ENCODE measurements at places on chromosomes 2 and 18.

- DNase-seq: no peak
Observed at GRCh38 chr2:165876269-165876668, 77.3 kb downstream of the TTC21B start.

DNA sequence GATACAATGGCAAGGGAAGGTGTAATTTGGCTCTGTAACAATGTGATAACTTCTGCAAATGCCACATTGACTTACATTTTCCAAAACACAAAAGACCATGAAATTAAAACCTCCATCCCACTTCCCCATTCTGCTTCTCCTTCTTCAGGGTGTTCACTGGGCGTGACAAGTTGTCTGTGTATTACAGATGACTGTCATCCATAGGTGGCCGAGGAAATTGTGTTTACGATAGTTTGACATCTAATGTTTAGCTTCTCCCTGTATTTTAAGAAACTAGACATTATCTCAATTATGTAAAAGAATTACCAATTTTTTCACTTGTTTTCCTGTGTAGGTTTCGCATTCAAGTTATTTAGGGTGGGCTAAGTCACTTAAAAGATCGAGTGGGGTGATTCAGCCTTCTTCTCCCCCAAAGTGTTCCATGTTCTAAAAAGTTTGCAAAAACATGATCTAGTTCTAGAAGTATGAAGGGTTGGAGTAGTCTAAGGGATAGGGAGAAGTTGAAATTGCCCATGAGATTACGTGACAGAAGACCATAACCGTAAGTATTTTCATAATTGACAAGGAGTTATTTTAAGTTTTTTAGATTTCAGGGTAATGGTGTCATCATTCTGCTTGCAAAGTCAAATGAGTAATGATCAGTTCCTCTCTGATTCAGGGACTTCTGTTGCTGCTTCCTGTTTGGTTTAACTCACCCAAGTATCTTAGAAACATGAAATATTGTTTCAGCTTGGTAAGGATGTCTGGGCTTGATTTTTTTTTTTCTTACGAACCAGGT is 25.2 kb upstream of the CYTIP start:
- DNase-seq: no peak

DNA sequence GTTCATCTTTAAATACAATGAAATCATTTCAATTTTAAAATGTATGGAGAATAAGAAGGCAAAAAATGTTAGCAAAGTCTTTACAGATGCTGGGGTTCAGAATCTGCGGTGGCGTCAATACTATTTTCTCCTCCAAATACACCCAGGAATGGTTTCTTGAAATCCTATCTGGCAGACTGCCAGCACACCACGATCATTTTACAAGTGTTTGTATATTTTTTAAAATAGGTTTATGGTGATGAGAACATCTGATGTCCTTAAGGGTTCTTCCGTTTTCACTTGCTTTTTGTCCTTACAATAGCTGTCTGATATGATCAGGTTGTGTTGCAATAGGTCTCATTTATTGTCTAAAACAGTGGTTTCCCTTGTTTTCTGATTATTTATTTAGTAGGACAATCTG is 89.6 kb downstream of the CMPK2 start:
- no peak for DNase-seq

- no peak for DNase-seq
Observed at GRCh38 chr18:24989760-24990593, 362.0 kb downstream of the ZNF521 start.

DNA sequence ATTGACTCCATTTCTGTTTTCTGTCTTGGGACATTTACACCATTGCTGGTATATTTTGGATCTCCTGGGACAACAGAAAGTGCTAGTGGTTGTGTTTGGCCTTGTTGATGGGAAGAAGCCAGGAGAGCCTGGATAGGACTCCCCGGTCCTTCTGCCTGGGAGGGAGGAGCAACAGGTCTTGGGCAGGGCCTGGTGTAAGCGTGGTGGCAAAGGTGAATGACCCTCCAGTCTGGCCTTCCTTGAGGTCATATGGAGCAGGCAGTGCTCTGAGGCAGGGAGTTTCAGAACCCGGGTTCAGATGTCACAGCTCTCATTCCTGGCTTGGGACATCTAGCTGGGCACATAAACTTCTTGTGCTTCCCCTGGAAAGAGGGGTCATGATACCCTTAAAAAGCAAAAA is 56.0 kb upstream of the RBM44 start:
- DNase-seq: no peak

- DNase-seq: no peak
Observed at GRCh38 chr2:198315791-198316630, 511.6 kb downstream of the PLCL1 start.

- no peak for DNase-seq
Observed at GRCh38 chr2:170984079-170984478, 55.0 kb downstream of the GORASP2 start.

Data from T-helper 22 cell (primary cell).